ENCODE measurements at places on chromosomes 2 and 18.
A peak's percentile ranks its signal among the peaks of the same experiment; 100 is the strongest.

- DNase-seq = no peak
Measured at GRCh38 chr2:60496475-60496874, 57.0 kb downstream of the BCL11A start.

GRCh38 chr2:168116448-168116847, 130.9 kb downstream of the STK39 start:
- peak; percentile 11 for DNase-seq

GRCh38 chr2:230000118-230000841, 68.4 kb downstream of the SLC16A14 start:
- DNase-seq = no peak

GRCh38 chr2:239720361-239721360, 304.5 kb downstream of the NDUFA10 start:
- DNase-seq = no peak

- DNase-seq = no peak
Measured at GRCh38 chr2:38497670-38498037, 105.1 kb downstream of the HNRNPLL start.

All from hematopoietic multipotent progenitor cell treated with erythropoietin and hydrocortisone succinate and interleukin-3 and kit ligand, for 6 days (in vitro differentiated cells).